Heart left ventricle (tissue), 16 donors: ENCODE measurements at places on chromosomes 7 and 10. TPM values are rescaled to one million over a fixed set of nuclear protein-coding genes. Genes with fewer than 3 reads are reported as not detected.
A peak's percentile ranks its signal among the peaks of the same experiment; 100 is the strongest.

- DNase-seq: peak; percentile 84
These were observed 77.9 kb downstream of the PCGF5 start for GRCh38 chr10:91298224-91298871.

DNA sequence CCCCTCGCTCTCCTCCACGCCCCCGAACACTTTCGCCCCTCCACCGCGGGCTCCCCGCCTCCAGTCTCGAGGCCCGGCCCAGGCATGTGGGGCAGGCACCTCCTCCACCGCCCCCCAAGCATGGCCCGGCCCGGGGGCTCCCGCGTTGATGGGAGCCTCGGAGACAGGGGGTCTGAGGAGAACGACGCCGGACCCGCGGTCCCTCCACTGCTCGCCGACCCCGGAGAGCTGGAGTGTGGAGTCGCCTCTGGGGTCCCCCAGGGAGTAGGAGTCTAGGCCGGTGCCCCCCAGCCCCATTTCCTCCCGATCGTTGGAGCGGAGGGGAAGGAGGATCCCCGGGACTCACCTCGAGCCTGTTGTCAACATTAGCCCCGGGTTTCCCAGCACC is 206 bp downstream of the UPF2 start:
- peak; percentile 50 for DNase-seq

GRCh38 chr10:126437635-126438406 is 49.5 kb upstream of the ADAM12 start:
- no peak for DNase-seq

DNA sequence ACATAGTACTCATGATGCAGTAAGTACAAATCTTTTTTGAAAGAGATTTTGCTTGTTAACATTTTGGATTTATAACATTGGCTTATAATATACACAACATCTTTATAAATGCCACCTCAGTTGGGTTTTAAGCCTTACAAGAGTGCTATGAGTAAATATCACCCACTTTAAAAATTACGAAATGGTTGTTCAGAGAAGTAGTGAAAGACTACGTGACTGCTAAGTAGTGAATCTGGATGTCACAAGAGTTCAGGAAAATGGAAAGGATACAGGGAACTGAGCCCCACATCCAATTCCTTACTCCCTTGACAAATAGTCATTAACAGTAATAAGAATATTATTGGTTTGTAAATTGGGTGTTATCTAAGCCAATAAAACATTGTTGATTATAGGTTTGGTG is 20.0 kb downstream of the TMEM106B start:
- no peak for DNase-seq

DNA sequence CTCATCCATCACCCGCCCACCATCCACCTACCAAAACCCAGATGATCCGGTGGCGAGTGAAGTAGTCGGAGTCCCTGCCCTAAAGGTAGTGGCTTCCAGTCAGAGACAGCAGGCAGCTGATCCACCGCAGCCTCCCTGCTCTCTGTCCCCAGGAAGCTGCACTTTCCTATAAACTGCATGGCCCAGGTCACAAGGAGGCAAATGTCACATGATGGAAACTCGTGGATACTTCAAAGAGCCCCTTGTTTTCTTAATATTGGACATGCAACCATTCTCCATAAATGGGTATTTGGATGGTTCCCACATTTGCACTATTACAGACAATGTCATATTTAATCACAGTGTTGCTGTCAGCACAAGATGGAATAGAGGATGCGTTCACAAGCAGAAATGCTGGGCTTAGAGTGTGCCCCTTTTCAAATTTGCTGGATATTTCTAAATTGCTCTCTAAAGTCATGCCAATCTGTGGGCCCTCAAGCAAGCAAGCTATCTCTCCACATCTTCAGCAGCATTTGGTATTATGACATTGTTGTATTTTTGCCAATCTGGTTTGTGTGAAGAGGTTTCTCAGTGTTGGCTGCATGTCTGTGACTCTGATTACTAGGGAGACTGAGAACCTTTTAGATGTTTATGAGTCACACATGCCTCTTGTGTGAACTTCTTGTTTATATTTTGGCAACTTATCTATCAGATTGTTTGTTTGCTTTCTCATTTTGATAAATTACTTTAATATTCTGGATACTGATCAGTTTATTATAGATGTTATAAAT is 822.0 kb downstream of the TNS3 start:
- no peak for DNase-seq

TMEM120A gene
- total RNA-seq: 125 TPM

- no peak for DNase-seq
These were observed 56.5 kb downstream of the COL13A1 start for GRCh38 chr10:69858201-69858600.

- DNase-seq: no peak
These were observed 61.5 kb upstream of the RPA3 start for GRCh38 chr7:7779888-7780287.

PTPRE gene
- total RNA-seq: 28.7 TPM

ARID5B gene
- total RNA-seq: 45.5 TPM

GRCh38 chr7:121214657-121215056 is 114.1 kb upstream of the WNT16 start:
- DNase-seq: no peak

GRCh38 chr7:38550836-38551235 is 80.3 kb downstream of the AMPH start:
- no peak for DNase-seq

AOAH gene
- 2.3 TPM for total RNA-seq

R3HCC1L gene
- 4.9 TPM for total RNA-seq
